ENCODE measurements at places on chromosomes 6 and 20.

DNA sequence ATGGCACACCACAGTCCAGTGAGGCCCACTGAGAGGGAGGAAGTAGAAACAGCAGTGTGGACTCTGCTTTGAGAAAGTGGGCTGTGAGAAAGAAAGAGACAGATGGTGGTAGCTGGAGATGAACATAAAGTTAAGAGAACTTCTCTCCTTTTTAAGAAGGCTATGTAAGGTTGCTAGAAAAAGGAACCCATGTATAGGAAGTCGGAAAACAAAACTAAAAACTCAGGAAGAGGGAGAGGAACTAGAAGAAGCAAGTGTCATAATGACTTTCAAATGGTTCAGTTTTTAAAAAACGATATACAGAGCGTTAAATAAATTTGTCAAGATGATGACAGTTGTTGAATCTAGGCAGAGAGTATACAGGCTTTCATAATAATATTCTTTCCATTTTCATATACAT is 25.4 kb upstream of the GMNN start:
- no peaks in the 10 kb centered on the region for H3K36me3 ChIP-seq
- no peak for DNase-seq
- H3K27me3 ChIP-seq, result no peaks in the 10 kb centered on the region
- H3K4me3 ChIP-seq, result no peak overlapping the region
- H3K4me1 ChIP-seq, result no peaks in the 10 kb centered on the region

- H3K4me1 ChIP-seq, result no peaks in the 10 kb centered on the region
- no peak for DNase-seq
- H3K36me3 ChIP-seq, result no peaks in the 10 kb centered on the region
- H3K27ac ChIP-seq, result no peak overlapping the region
These were observed 61.3 kb downstream of the EFCAB8 start for GRCh38 chr20:32920066-32920465.

- H3K27me3 ChIP-seq, result no peaks in the 10 kb centered on the region
- H3K4me3 ChIP-seq, result no peak overlapping the region
- no peak overlapping the region for H3K27ac ChIP-seq
- no peaks in the 10 kb centered on the region for H3K36me3 ChIP-seq
- H3K4me1 ChIP-seq, result peaks cover 8% of the 10 kb centered on the region
These were observed 84.2 kb downstream of the UST start for GRCh38 chr6:148831064-148831463.

- no peaks in the 10 kb centered on the region for H3K27me3 ChIP-seq
- no peaks in the 10 kb centered on the region for H3K36me3 ChIP-seq
- no peak overlapping the region for H3K27ac ChIP-seq
- H3K4me3 ChIP-seq, result no peak overlapping the region
These were observed 255.6 kb downstream of the PREX1 start for GRCh38 chr20:48571949-48572847.

Measured in mesothelial cell of epicardium (in vitro differentiated cells).